Hair follicle dermal papilla cell (primary cell): ENCODE measurements at places on chromosomes 11 and 22. TPM values are rescaled to one million over a fixed set of nuclear protein-coding genes. Genes with fewer than 3 reads are reported as not detected.

Gene MMP12
- 0.97 and 9.8 TPM in 2 replicates for total RNA-seq

Gene CD3E
- not detected in 2 replicates for total RNA-seq

Gene SOX10
- not detected in 2 replicates for total RNA-seq

Gene RAG2
- not detected in 2 replicates for total RNA-seq

Gene OR51B4
- total RNA-seq = not detected in 2 replicates

Gene TMA7B
- not detected in 2 replicates for total RNA-seq

Gene SYCE3
- not detected in 2 replicates for total RNA-seq

Gene FAM180B
- 0.24 TPM in 1 of 2 replicates, not detected in the other for total RNA-seq

Gene TOM1
- total RNA-seq = 106 and 139 TPM in 2 replicates

Gene MEN1
- 16.8 and 19.0 TPM in 2 replicates for total RNA-seq

Gene OR8K3
- not detected in 2 replicates for total RNA-seq

Gene MRGPRG
- total RNA-seq = not detected in 2 replicates

Gene SHANK3
- total RNA-seq = 0.85 and 1.9 TPM in 2 replicates

Gene ABCC8
- total RNA-seq = not detected in 2 replicates

Gene ATXN10
- 107 and 137 TPM in 2 replicates for total RNA-seq

Gene ENTHD1
- not detected in 2 replicates for total RNA-seq

Gene ACRV1
- not detected in 2 replicates for total RNA-seq

Gene OR51I2
- not detected in 2 replicates for total RNA-seq

Gene LRRC55
- total RNA-seq = not detected in 2 replicates

Gene PNPLA5
- total RNA-seq = not detected in 2 replicates

Gene UBQLN3
- total RNA-seq = 0.12 and 0.16 TPM in 2 replicates

Gene BBOX1
- total RNA-seq = under 0.01 and 0.12 TPM in 2 replicates

Gene LINC01488
- total RNA-seq = not detected in 2 replicates

Gene UBQLNL
- 0.32 and 0.49 TPM in 2 replicates for total RNA-seq

Gene ARFGAP2
- 172 and 210 TPM in 2 replicates for total RNA-seq

Gene CST6
- total RNA-seq = 0.49 and 0.85 TPM in 2 replicates

Gene OTOG
- not detected in 2 replicates for total RNA-seq

Gene CDC42BPG
- 0.12 and 0.32 TPM in 2 replicates for total RNA-seq

Gene MIAT
- 1.1 and 1.8 TPM in 2 replicates for total RNA-seq

Gene FOSL1
- total RNA-seq = 14.5 and 22.2 TPM in 2 replicates

Gene MAPK8IP2
- total RNA-seq = 1.9 and 4.6 TPM in 2 replicates

Gene SYT9
- total RNA-seq = 0.12 and 0.32 TPM in 2 replicates

Gene SPCS2
- 10.2 and 35.2 TPM in 2 replicates for total RNA-seq

Gene C11orf42
- 0.16 TPM in 1 of 2 replicates, not detected in the other for total RNA-seq

Gene WT1
- total RNA-seq = not detected in 2 replicates

Gene TREH
- total RNA-seq = not detected in 2 replicates

Gene UBASH3B
- total RNA-seq = 37.3 and 54.5 TPM in 2 replicates

Gene MN1
- 6.2 and 12.5 TPM in 2 replicates for total RNA-seq

Gene BRSK2
- total RNA-seq = 0.32 TPM in 1 of 2 replicates, not detected in the other

Gene APOBEC3B
- total RNA-seq = 0.49 and 1.8 TPM in 2 replicates

Gene C22orf15
- total RNA-seq = 1.8 and 2.2 TPM in 2 replicates

Gene KCNJ1
- 0.12 TPM in 1 of 2 replicates, not detected in the other for total RNA-seq

Gene MS4A1
- not detected in 2 replicates for total RNA-seq

Gene MIOX
- total RNA-seq = not detected in 2 replicates

Gene PRDX5
- total RNA-seq = 151 and 192 TPM in 2 replicates

Gene SPDYC
- not detected in 2 replicates for total RNA-seq
